SJSA1 (cell line): ENCODE measurements at places on chromosomes 5 and 9. TPM values are rescaled to one million over a fixed set of nuclear protein-coding genes. Genes with fewer than 3 reads are reported as not detected.

PCDHB9 gene
- 2.7 and 3.8 TPM in 2 replicates for total RNA-seq

TIGD6 gene
- total RNA-seq, result 5.3 and 10.0 TPM in 2 replicates

CCDC180 gene
- 0.03 and 0.13 TPM in 2 replicates for total RNA-seq

TBC1D2 gene
- total RNA-seq, result 4.4 TPM in 2 replicates

MAP3K1 gene
- 11.8 and 18.8 TPM in 2 replicates for total RNA-seq

ENTREP1 gene
- not detected in 2 replicates for total RNA-seq

FGF1 gene
- 15.5 and 36.7 TPM in 2 replicates for total RNA-seq

PCDHB8 gene
- total RNA-seq, result 0.75 and 1.8 TPM in 2 replicates

F2RL1 gene
- total RNA-seq, result 0.41 and 1.2 TPM in 2 replicates

RAB14 gene
- 18.3 and 30.4 TPM in 2 replicates for total RNA-seq

SLC1A3 gene
- total RNA-seq, result 37.0 and 62.0 TPM in 2 replicates

MAP1B gene
- 93.8 and 195 TPM in 2 replicates for total RNA-seq

SPATA31A1 gene
- not detected in 2 replicates for total RNA-seq

TMOD1 gene
- total RNA-seq, result not detected in 2 replicates

SLCO4C1 gene
- not detected in 2 replicates for total RNA-seq

GPRIN1 gene
- total RNA-seq, result 15.0 and 15.6 TPM in 2 replicates

GLRA1 gene
- not detected in 2 replicates for total RNA-seq
